HEK293T (cell line): ENCODE measurements at places on chromosomes 3 and 15.

DNA sequence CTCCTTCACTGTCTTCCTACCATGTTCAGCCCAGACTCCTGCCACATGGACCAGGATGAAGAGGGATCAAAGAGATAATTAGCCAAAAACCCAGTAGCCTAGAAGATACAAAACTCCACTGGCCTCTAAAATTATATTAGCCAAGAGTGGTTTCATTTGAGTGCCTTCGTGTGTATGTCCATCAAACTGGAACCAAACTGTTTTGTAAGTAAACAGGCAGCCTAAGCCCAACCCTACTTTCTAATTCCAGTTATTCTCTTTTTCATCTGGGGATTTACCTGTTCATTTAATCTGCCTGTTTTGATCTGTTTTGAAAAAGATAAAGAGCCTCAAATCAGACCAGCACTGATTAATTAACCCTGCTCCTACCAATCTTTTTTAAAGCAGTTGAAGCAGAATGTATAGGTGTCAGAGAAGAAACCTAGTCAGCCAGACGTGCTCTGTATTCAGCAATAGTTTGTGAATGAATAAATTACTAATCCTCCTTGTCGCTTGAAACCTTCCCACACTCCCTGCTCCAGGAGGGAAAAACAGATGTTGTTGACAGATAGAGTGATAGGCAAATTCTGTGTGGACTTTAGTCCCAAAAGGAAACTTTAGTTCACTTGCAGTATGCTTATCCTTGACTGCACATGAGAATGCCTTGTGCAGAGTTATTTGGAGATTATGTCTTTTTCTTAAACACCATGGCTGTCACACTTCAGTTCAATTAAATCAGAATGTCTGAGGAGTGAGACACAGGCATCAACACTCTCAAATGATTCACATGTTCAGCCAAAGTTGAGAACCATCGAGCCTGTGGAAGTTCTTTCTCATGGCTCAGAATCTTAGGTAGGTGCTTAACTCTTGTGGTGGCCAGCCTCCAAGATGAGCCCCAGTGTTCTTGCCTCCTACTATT, 55.5 kb upstream of the ZBED2 start:
- no peak for DNase-seq

DNA sequence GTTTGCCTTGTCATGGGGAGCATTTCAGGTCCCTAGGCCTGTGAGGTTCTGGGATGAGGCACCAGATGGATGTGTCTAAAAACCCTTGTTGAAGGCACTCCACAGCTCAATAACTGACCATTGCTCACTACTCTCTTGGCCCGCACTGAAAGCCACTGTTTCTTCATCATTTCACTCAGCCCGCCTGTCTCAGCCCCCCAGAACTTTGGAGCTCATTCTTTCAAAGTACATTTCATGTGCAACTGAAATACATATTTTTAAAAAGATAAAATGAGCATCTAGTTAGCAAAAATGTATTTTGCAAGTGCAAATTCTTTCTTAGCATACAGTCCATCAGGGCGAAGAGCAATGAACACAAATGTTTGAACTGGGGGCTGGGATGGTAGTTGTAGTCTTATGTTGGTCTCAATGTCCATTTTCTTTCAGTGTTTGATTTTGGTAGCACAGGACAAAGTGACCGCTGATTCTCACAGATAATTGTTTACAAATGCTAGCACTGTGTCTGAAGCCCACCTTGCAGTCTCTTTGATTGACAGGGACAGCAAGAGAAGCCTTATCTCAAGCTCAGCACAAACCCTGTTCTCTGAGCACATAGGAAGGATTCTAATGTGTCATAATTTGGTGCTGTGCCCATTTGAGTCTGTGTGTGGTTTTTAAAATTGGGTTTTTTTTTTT, 19.6 kb downstream of the HEMK1 start:
- DNase-seq, result no peak

DNA sequence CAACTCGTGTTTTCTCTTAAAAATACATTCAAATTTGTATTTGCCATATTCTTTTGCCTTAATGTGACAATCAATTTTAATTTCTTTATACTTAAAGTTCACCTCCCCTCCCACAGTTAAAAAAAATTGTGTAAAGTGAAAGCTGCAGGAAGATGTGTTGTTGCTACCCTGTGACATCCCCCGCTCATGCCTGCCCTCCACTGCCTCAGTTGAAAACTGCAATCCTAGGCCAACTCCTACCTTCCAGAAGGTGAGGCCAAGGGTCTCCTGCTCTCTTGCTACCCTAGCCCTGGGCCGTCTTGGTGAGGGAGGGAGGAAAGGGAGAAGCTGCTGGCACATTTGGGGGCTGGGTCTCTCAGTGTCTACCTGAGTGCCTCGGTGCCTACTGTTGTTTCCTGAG, 57.0 kb upstream of the CMTM7 start:
- DNase-seq, result peak; percentile 49

- DNase-seq, result peak; percentile 59
These were observed 12.8 kb downstream of the LXN start for GRCh38 chr3:158659454-158660237.

DNA sequence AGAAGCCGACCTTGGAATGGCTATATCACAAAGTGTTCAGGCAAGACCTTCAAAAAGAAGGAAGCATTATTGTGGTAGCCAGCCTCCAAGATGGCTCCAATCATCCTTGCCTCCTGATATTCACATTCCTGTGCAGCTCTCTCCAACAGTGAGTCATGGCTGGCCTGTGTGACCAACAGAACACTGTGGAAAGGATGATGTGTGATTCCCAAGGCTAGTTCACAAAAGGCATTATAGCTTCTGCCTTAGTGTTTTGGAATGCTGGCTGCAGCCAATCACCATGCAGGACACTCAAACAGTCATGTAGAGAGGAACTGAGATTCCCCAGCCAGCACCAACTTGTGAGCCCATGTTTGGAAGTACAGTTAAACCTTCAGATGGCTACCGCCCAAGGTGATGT, 102.6 kb downstream of the EFL1 start:
- no peak for DNase-seq

DNA sequence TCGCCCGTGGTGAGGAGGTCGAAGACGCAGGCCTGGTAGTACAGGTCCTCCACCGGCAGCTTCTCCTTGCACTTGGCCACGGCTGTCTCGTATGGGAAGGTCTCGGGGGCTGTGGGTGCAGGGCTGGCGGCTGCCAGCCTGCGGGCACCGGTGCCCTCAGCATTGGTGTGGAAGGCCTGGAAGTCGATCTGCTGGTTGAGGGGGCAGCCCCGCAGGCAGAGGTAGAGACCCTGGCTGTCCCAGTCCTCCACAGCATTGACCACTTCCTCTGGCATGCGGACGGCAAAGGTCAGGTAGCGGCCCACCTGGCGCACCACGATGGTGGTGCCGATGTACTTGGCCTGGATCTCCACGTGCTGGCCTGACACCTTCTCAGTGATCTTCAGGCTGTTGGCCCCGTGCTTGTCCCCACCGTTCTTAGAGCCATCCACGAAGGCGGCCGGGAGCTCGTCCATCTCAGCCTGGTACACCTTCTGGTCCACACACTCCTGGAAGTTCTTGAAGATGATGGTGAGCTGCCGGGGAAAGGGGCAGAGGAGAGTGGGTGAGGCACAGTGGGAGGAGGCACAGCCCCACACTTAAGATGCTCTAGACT, 43.7 kb downstream of the RGMA start:
- DNase-seq, result no peak

DNA sequence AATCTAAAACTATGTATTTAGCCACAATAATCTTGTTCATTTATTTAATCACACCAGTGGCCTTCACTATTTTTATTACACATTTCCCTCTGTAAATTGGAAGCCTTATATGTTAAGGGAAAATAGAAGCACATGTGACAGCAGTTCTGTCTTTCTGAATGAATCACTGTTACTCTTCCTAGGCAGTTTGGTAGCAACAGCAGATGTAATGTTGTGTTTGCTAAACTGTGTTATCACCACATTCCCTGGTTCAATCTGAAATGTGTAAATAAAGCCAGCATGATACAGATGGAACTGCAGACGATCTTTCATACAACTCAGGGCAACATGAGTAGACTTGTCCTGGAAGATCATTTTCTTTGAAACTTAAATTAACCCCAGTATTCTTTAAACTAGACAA, 220.1 kb downstream of the MCTP2 start:
- no peak for DNase-seq

DNA sequence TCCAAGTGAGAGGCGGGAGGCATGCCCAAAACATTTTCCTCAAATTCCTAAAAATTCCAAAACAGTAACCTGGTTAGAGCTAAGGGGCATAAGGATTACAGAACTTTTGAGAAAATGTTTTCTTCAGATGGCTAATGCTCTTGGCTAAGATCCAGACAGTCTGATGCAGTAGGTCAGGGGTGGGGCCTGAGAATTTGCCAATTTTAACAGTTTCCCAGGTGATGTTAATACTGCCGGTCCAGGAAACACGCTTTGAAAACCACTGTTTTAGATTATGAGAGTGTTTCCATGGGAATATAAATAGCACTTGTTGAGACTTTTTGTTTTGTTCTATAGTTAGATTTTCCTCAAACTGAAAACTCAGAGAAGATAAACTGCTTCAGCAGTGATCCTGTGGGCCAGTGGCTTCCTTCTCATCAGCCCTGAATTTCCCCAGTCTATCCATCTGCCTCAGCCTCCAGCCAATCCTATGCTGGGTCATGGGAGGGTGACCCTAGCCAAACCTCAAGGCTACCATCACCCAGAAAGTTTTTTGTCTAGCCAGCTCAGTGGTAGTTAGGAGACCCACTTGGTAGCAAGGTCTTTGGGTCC, 71.6 kb upstream of the ACP3 start:
- no peak for DNase-seq

DNA sequence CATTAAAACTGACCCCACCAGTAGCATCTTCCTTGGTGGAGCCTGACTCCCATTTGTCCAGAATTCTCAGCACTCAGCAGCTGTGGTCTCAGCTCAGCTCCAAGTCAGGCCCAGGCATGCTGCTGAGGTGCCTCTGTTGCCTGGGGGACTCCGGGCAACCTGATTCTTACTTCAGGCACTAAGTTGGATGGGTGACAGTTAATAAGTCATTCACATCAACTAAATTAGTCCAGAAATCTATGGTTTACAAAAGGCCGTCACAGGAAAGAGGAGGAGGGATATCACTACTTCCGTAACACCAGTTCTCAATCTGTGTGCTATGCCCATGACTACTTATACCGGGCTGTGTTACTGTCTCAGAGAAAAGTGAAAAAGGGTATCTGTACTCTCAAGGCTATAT, 310.2 kb downstream of the SATB1 start:
- DNase-seq, result no peak

- no peak for DNase-seq
These were observed 7.1 kb upstream of the CPOX start for GRCh38 chr3:98600412-98601095.

DNA sequence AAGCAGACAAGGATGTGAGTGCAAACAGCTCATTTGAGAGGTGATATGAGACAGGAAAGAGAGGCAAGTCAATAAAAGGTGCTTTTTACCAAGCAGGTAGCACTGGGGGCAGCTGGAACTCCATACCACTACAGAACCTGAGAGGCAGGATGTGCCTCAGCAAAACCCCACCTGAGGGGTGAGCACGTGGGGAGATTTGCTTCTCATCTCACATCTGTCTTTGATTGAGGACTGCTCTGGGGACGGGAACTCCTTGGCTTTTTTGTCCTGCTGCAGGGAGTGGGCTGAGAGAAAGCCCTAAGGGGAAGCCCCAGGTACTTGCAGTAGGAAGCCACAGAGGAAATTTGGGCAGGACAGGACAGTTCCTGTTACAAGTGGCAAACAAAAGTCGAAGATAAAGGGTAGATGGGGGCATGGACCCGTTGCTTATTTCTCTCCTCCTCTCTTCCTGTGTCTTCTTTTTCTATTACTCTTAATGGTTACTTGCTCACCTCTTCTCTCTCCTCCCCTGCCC, 27.1 kb downstream of the CFAP161 start:
- DNase-seq, result no peak

GRCh38 chr15:44792715-44793114, 56.4 kb downstream of the TRIM69 start:
- no peak for DNase-seq

DNA sequence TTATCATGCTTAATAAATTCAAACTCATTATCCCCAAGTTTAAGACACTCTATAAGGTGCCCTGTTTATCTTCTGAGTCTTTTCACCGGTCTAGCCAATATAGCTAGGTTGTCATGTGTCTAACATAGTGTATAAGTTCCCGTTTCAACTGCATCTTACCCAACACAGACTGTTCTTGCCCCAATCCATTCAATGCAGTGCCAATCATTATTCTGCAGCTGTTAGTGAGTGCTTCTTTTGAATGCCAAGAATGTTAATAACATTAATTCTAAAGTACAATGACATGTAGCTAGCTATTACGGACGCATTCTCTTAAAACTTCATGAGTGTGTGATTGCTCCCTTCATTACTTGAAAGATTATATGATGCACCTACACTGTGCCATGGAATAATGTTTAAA, 646.4 kb upstream of the NR2F2 start:
- DNase-seq, result no peak

DNA sequence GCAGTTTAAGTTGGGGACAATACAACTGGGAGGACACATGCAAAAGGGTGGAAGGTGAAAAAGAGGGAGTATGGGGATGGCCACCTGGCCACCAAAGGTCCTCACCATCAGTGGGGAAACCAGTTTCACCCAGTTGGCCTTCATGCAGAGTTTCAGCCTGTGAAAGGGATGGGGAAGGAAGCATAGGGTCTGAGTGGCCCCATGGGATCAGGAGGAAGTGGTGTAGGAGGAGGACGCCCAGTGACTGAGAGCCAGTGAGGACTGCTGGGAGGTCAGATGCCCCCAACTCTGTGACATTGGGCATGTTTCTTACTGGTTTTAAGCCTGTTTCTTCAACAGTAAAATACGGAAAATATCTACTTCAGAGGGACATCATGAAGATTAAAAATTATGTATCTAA, 16.3 kb downstream of the BCL2A1 start:
- no peak for DNase-seq

DNA sequence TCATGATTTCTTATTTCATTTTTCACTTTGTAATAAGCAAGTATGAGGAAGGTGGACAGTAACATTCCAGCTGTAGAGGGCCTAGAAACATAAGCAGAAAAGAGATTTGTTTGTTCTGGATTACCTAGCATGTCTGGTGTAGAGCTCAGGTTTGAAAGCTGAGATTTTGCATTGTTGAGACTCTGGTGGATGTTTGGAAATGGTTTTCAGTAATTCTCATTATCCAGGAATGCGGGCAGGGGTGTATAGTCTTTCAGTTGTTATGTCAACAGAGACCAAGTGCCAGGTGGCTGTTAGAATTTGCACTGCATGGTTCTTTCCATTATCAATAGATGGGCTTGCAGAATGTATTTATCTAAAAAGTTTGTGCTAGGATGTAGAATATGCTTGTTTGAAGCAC, 10.9 kb downstream of the GPD1L start:
- DNase-seq, result no peak

- no peak for DNase-seq
These were observed 32.2 kb downstream of the PPP4R2 start for GRCh38 chr3:73028803-73029202.

DNA sequence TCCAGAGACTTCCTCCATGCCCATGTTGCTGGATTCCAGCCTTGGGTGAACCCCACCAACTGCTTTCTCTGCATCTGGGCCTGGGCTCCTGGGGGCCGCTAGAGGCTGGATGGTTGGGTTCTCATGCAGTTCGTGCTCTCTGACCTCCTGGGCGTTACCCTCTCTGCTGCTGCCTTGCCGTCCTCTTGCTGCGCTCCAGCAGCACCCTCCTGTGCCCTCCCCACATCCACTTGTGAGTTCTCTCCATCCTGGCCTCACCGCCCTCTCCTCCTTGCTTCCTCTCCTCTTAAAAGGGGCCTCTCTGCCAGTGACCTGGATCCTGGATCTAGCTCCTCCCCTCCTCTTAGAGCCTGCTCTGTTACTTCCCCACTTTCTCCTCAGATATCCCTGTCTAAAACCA, 43.7 kb downstream of the CHCHD6 start:
- no peak for DNase-seq
